CD4-positive, alpha-beta T cell treated with Interleukin-10 for 1 hour (primary cell): ENCODE measurements at places on chromosomes 1 and 21.

DNA sequence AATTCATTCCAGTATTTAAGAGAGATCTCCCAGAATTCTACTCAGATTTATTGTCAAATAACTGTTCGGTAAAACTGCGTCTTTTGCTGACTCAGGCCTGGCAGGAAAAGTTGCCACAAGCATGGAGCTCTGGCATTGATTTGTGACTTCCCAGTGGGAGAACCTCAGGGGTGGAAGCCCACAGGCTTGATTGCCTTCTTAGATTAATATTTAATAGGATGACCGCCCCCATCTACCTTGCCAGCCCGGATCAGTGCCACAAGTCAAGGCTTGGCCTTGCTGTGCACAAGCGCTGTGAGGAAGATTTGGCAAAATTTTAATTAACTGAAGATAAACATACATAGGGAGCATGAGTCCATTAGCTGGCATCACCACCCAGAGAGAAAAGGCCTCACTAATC, 93.5 kb downstream of the LRIG2 start:
- DNase-seq, result no peak

GRCh38 chr1:67322442-67322841, 14.8 kb downstream of the IL12RB2 start:
- DNase-seq, result no peak

DNA sequence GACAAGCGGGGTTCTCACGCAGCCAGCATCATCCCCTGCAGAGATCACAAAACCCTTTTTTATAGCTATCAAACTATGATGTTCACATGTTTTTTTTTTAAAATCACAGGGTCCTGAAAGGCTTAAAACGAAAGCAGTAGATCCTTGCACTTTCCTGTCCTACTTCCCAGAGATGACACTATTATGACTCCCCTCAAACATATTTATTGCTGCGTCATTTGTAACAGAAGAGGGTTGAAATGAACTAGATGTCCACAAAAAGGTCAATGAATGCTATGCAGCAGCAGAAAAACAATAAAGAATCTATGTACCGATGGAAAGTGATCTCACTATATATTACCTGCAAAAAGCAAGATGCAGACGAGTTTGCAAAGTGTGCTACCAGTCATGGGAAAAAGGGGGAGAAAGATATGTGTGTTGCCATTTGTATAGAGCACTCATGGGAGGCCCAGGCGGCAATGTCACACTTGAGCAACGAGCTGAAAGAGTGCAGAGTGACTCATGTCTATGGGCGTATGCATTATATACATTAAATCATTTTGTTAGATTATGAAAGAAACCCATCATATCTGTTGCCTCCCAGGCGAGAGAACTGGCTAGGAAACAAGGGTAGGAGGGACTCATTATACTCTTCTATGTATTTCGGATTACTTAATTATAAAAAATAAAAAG, 68.9 kb upstream of the PARP1 start:
- no peak for DNase-seq

GRCh38 chr1:8026153-8026975, at the start of gene ERRFI1:
TSS of gene ERRFI1 (minus strand) at chr1:8026309. CDS start at chr1:8015619, 10,690 bp downstream.
- DNase-seq, result peak; percentile 93

DNA sequence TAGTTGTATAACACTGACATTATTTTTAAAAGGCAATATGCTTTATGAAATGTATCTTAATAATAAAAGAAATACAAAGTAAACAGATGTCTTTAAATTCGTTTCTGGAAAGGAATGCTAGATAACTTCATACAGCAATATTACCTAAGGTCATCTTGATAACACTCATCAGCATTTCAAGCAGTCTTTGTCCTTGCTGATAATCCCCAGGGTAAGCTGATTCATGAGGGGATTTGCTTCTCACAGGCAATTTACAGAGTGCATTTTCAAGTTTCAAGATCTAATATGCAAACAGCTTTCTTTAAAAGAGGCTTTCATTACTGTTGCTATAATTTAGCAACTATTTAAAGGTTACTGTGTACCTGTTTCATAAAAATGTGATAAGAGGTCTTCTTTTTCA, 75.2 kb upstream of the NEK2 start:
- no peak for DNase-seq

GRCh38 chr1:230185076-230186001, 118.3 kb downstream of the GALNT2 start:
- no peak for DNase-seq

- DNase-seq, result no peak
Observed at GRCh38 chr1:3461934-3462275, 7.4 kb downstream of the ARHGEF16 start.

DNA sequence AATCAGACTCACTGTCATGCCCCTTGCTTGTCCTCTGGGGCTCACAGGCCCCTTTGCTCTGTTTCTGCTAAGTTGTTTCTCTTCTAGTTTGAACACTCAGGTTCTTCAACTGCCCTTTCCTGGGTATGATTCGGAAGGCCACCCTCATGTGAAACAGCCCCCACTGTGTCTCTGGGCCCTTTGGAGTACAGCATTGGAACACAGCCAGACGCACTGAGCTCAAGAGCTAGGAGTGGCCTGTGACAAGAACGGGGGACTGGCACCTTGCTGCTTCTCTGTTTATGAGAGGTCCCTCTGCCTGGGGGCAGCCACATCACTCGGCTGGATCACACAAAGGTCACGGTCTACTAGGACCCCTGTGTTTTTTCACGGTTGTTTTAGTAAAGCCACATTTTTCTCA, 114.4 kb upstream of the ZC3H12A start:
- no peak for DNase-seq

DNA sequence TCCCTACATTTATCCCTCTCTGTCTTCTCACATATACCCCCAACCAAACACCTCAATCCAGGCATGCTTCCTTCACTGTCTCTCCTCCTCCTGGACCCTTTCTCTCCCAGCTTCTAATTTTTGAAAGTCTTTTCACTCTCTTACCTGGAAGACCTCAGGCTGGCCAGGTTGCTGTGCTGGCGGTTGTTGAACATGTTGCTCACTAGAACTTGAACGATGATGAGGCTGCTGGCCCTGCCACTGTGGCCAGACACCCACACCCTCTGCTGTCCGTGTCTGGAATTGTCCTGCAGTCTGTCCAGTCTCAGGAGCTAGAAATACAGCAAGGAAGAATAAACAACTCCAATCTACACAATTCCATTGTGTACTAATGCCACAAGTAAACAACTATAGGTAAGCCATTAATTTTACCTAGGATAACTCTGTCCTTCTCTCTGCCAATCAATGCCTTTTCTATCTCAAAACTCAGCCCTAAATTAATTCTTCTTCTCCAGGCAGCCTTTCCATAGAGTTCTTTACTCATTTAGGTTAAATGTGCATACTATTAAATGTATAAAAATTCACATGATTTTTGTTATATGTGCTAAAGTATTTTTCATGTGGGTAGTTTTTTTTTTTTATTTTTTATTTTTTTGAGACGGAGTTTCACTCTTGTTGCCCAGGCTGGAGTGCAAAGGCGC, 5.1 kb upstream of the CTSK start:
- DNase-seq, result peak; percentile 14

DNA sequence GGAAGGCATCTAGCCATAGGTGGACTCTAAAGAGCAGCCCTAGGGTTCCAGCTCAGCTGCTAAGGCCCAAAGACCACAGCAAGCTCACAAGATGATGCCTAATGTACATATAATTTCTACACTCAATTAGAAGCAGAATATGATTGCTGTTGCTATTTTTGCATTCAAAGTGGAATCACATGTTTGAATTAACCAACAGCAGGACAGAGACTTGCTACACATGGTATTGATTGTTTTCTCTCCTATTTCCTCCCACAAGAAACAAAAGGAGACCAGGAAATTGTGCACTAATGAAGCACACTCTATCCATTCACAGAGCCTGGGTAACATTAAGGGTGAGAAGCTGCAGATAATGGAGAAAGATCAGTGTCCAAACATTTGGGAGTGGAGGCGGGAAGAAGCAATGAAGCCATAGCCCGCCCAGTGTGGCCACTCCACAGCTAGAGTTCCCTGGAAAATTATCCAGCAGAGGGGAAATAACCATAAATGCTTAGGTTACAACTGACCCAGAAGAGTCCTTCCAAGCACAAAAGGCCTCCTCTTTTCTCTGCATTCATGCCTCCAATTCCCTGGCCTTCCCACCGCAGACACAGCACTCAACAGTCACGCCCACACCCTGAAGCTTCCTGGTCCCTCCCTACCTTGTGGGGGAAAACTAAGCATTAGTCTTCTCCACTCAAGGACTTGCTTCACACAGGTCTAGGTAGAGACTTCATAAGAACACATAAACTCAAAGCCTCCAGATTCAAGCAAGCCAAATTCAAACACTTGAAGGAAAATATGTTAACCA, 7.5 kb downstream of the CNN3 start:
- DNase-seq, result no peak
